ENCODE measurements at places on chromosomes 3 and 15.

- no peak for DNase-seq
These were observed 325.1 kb downstream of the SUCLG2 start for GRCh38 chr3:67329358-67329757.

DNA sequence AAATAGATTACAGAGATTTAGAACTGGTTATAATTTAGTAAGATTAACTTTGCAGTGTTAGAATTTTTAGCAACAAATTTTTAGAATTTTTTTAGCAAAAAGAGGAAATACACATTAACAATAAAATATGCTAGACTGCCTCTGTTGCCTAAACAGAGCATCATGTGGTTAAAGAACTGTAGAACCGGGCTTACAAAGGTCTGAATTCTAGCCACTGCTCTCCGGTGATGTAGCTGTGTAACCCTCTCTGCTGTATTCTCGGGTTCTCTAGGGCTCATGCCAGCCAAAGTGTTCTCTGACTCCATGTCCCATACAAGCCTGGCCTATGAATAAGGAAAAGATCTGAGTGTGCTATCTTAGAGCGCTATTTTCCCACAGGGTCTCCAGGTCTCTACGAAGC, 2.9 kb upstream of the P2RY12 start:
- DNase-seq: no peak

DNA sequence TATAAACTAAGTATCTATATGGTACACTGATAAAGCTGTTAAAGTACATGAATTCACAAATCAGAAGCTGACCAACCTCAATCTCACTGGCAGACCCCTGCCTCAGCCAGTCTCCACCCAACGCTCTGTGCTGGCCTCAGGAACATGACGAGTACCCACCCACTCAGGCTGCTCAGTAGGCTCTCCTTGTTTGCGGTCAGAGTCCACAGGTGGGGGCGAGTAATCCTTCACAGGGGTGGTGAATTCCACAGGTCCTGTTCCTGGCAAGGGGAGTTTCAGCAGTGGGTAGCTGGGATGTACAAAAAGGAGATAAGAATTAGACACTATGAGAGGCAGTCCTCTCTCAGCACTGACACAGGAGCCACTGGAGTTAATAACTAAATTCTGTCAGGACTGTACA, 40.9 kb downstream of the SCAP start:
- DNase-seq: no peak

GRCh38 chr3:53170325-53171063, 9.5 kb downstream of the PRKCD start:
- no peak for DNase-seq

DNA sequence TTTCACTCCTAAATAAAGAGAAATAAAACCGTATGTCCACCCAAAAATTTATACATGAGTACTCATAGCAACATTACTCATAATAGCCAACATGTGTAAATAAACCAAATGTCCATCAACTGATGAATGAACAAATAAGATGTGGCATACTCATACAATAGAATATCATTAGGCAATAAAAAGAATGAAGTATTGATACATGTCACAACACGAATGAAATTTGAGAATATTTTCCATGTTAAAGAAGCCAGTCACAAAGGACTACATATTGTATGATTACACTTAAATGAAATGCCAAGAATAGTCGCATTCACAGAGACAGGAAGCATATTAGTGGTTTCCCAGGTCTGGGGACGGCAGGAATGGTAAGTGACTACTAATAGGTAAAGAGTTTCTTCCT, 869.2 kb downstream of the IGSF11 start:
- DNase-seq: no peak

DNA sequence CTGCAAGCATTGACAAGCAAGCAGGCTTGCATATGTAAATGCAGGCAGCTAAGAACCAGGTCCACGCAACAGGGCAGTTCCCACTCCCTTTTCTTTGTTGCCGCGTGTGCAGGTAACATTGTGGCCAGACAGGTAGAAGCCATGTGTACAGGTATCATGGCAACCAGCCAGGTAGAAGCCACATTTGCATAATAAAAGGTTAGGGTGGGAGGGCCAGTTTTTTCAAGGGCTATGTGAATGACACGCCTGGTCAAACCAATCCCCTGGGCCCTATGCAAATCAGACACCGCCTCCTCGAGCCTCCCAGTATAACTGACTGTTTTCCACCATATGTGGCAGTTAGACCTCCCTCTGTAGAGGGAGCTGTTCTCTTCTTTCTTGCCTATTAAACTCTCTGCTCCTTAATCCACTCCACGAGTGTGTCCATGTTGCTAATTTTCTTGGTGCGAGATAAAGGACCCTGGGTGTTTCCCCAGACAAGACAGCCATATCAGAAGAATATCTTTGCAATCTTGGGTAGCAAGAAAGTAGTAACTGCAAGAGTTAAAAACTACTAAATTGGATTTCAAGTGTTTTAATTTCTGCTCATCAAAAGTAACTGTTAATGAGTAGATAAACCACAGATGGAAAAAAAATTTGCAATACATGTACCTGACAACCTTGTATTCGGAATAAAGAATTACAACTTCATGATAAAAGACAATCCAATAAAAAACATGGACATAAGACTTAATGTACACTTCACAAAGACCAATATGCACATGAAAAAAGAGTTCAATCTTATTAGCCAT, 21.8 kb downstream of the PCOLCE2 start:
- no peak for DNase-seq
